Hematopoietic multipotent progenitor cell treated with erythropoietin and hydrocortisone succinate and interleukin-3 and kit ligand, for 8 days (in vitro differentiated cells): ENCODE measurements at places on chromosomes 11 and 22.

GRCh38 chr11:109112821-109113280 is 309.1 kb upstream of the C11orf87 start:
- DNase-seq, result no peak

DNA sequence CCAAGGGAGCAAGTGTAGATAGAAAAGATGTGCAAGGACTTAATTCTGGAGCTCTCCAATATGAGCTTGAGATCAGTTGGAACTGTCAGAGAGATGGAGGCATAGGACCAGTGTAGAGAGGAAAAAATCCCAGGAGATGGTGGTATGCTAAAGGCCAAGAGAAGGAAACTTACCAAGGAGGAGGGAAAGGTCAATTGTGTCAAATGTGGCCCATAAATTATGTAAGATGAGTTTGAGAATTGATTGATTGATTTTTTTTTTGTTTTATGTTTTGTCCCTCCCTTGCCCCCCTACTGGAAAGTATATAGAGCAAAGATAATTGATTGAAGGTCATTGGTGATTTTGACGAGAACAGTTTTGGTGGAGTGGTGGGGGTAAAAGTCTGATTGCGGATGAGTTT is 2.8 kb upstream of the USP2 start:
- no peak for DNase-seq

GRCh38 chr22:17114173-17114897 is 6.8 kb downstream of the TMEM121B start:
- no peak for DNase-seq

DNA sequence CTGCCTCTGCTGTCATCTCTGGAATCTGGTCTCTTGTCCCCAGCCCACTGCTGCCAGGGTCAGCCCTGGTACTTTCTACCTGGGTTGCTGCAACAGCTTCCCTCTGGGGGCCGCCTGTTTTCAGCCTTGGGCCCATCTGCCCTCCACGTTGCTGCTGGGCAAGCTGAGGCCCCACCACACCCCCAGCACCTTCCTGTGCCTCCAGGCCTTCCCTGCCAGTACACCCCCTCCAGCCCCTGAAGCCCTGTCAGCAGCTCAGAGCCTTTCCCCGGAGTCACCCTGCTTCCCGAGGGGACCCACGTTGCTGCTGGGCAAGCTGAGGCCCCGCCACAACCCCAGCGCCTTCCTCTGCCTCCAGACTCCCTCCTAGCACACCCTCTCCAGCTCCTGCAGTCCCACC is 3.3 kb upstream of the SAMM50 start:
- no peak for DNase-seq

- no peak for DNase-seq
Measured at GRCh38 chr11:17489751-17490150, 13.1 kb upstream of the ABCC8 start.

DNA sequence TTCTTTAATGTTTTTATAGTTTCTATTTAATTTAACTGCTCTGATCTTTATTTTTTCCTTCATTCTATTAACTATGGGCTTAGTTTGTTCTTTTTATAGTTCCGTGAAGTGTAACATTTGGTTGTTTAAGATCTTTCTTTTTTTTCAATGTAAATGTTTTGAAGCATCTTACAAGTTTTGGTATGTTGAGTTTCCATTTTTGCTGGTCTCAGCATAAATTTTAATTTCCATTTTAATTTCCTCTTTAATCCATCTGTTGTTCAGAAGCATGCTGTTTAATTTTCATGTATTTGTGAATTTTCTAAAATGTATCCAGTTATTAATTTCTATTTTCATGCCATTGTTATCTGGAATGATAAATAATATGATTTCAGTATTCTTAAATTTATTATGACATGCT is 17.0 kb upstream of the GLYATL2 start:
- DNase-seq, result no peak
